ENCODE measurements at places on chromosomes 6 and 20.

GRCh38 chr6:35262596-35262995 is 3.1 kb downstream of the ZNF76 start:
- DNase-seq: no peak

DNA sequence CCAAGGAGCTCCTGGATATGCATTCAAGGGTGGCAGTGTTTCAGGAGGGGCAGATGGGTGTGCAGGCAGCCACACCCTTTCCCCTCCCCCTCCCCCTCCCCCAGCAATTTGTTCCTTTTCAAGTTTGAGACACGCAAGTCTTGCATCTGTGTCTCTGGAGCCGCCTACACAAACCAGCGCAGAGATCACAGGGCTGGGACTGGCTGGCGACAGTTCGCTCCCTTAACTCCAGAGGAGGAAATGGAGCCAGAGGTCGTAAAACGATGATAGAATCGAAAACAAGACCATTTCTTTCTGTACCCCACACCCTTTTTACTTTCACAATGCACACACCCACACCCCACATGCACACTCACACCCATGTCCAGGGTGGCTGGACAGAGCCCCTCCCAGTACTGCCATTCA is 163.1 kb downstream of the LY86 start:
- no peak for DNase-seq

GRCh38 chr20:63556873-63557478 is 3.0 kb downstream of the FNDC11 start:
- no peak for DNase-seq

GRCh38 chr6:97322811-97323210 is 39.8 kb upstream of the MMS22L start:
- DNase-seq: no peak

GRCh38 chr6:33735216-33735615 is 11.5 kb downstream of the IP6K3 start:
- no peak for DNase-seq

- no peak for DNase-seq
These were observed 7.9 kb downstream of the CNKSR3 start for GRCh38 chr6:154502553-154502952.

DNA sequence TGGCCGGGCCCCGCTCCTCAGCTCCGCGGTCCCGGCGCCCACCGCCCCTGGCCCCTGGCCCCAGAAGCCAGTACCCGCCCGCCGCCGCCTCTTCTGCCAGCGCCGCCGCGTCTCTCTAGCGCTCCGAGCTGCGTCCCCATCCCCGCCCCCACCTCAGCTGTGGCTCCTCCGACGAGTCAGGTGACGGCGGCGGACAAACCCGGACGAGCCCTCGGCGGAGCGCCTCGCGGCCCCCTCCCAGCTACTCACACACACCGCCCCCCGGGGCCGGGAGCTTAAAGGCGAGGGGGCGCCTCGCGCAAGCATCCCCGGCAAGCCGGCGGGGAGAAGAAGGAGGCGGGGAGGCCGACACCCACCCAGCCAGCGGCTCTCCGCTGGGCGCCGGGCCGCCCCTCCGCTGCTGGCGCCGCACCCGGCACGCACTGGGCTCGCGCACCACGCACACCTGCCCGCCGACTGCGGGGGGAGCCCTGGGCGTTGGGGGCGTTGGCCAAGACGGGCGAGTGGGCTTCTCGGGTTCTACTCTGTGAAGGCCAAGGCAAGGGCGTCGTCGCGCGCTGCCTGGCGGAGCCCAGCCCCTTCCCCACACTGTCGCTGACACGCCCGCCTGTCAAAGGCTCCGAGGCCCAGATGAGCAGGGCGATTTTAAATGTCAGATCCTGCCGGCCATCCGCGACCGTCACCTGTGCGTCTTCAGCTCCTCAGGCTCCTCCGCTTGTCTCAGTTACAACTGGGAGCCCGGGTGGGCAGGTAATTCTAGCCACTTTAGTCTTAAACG is at the start of gene SNAP91:
TSS of gene SNAP91 (minus strand) at position 132 of the 778 bp plus-strand sequence. CDS start 1,174 bp downstream, outside the sequence.
- no peak for DNase-seq

DNA sequence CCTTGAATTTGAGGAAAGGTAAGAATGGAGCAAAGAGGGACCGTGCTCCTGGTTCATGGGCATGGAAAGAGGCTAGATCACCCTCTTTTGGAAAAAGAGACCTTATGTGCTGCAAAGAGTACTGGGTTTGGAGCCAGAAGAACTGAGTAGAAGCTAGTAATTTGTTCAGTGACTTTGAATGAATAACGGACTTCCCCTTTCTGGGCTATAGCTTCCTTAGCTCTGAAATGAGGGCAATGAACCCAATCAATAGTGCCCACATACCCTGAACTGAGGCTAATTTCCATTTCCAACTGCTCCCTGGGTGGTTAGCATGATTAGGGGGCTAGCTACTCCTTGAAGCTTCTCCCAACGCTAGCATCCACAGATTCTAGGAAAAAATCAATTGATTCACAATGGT is 121.4 kb downstream of the UNC5CL start:
- no peak for DNase-seq
